Esophagus muscularis mucosa (tissue), 4 donors: ENCODE measurements at places on chromosomes 5 and 9.

DNA sequence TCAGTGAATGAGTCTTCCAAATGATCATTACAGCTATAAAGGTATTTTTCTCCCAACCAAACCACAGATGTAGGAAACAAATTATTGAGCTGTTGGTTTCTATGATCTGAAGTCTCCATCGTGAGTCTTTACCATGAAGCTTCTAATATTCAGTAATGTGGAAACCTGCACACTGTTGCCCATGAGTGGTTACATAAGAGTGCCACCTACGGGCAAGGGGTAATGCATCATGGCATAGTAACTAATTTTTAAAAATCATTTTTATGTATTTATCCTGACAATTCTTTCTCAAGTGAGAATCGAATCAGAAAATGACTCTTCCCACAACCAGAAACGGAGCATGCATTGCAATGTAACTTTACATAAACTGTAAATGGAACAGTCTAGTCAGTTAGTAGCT, 282.5 kb upstream of the SMARCA2 start:
- DNase-seq = no peak

GRCh38 chr5:131786036-131786435, 10.8 kb downstream of the FNIP1 start:
- DNase-seq = no peak

DNA sequence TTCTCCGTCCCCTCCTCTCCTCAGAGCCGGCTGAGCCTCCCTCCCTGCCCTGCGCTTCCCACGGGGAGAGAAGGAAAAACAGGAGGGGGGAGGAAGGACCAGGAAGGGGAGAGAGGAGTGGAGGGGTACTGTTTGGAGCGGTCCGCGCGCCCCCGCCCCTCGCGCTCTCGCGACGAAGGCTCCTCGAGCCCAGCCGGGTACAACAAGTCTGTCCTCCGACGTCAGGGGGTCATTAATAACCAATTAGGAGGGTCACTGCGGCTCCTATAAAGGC, 480 bp upstream of the PRDM12 start:
- DNase-seq = no peak

DNA sequence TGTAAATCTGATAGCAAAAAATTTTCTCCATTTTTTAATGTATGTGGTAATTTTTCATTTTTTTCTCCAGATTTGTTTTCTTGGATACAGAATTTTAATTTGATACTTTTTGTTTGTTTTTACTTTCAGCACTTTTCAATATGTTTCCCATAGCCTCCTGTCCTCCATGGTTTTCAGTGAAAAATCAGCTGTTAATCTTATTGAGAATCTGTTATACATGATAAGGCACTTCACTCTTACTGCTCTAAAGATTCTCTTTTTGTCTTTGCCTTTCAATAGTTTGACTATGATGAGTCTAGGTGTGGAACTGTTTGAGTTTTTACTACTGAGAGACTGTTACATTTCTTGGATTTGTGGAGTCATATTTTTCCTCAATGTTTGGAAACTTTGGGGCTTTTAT, 455.7 kb upstream of the NUDT12 start:
- no peak for DNase-seq

DNA sequence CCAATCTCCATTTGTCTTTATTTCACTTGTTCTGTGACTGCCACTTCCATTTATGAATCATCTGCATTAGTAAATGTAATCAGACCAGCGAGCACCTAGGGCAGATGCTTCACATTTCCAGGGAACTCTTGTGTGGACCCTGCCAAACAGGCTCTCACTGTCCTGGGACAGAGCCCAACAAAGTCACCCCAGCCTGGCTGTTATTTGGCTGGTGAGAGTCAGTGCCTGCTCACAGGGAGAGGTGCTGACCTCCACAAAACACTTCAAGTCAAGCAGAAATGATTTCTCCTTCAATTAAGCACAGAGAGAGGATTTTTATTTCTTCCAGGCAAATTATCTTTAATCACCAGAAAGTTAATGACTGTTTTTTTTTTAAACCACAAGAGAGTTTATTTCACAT, 568.0 kb downstream of the MTRR start:
- no peak for DNase-seq

DNA sequence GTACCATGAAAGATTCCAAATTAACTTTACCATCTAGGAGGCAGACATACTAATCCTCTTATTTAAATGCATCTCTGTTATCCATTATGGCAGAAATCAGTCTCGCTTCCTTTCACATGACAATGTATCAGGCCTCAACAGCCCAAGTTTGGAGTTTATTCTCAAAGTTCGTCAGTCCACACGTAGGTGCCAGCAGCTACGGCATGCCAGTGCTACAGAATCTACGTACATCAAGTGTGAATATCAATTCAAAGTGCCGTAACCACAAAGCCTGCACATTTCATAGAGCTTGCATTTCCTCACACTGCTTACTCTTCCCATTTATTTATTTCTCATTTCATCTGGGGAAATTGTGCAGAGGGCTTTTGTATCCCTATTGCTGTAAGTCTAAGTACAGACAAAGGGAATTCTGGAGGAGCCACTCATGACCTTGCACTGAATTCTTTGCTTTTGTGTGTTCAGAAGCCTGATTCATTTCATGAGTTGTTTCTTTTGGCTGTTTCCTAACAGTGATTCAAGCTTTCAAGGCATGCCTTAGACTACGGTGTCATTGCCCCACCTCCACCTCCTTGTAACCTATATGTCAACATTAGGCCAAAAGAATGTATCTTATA, 10.0 kb downstream of the ENC1 start:
- no peak for DNase-seq

DNA sequence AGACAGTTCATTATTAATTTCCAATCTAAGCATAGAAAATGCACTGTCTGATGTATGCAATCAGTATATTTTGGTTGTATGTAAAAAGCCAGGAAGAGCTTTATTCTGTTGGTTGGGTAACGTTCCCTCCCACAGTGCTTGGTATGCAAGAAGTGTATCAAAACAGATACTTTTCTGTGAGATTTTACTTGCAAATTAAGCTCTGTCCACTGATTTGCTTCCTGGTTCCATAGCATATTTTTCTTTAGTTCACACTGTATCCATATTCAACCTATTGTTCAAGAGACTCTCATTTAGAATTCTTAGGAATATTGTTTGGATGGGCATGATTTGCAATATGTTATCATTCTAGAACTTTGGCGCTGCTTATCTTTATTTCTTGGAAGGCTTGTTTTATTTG, 47.4 kb downstream of the RNF180 start:
- DNase-seq = no peak

DNA sequence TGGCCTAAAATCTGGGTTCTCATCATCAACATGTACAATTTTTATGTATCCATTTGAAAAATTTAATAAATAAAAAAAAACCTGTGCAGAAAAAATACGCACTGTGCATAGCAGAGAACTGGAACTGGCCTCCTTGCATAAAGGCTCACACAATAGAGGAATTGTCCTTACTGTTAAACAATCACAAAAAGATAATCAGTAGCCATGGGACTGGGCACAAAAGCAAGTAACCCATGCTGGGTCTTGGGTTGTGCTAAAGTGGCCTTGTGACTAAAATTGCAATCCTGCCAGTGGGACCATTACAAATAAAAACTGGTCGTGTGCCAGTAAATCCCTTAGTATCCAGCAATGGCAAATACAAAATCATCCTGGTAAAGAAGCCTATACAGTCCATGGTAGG, 1646.6 kb downstream of the MAT2B start:
- no peak for DNase-seq

DNA sequence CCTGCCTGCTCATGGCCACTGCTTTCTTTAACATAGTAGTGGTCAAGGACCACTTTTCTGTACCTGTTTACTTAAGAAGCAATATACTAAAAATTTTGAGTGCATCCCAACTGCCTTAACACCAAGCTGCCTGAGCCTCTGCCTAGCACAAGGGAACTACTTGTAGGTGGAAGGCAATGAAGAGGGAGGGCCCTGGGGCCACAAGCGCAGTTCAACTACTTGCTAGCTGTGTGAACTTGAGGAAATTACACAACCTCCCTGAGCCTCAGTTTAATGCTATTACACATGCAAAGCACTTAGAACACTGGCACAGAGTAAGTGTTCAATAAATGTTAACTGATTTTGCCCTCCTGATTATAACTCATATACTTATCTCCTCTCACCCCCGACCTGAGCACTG, 6.3 kb downstream of the ARL15 start:
- no peak for DNase-seq

- DNase-seq = no peak
These were observed 252.5 kb downstream of the FSTL4 start for GRCh38 chr5:133359861-133360260.

GRCh38 chr9:27162045-27162444, 53.0 kb downstream of the TEK start:
- DNase-seq = no peak

GRCh38 chr5:144203750-144204596, 33.3 kb downstream of the KCTD16 start:
- no peak for DNase-seq

DNA sequence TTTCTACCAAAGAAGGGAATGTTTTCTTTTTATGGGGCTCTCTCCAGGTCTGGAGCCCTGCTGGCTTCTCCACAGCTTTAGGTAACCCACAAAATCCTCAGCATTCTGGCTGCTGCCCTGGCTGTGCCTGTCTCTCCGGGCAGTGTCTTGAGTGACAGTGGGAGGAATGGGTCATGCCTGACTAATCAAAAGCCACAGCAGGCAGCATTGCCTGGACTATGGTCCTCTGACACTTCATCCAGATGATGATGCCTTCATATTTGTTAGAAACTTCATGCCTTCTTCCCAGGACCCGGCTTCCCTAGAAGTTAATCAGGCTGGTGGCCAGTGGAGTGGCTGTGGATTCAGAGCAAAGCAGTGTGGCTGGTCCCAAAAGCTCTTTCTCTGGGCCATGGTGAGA, 32.2 kb upstream of the TGFBI start:
- peak; percentile 70 for DNase-seq

DNA sequence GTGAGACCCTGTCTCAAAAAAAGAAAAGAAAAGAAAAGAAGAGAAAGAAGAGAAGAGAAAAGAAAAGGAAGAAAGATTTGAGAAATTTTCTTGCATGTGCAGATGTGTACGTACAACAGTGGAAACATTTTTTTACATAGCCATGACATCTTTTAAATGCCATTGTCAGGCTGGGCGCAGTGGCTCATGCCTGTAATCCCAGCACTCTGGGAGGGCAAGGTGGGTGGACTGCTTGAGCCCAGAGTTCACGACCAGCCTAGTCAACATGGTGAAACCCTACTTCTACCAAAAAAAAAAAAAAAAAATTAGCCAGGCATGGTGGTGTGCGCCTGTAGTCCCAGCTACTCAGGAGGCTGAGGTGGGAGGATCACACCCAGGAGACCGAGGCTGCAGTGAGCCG, 6.6 kb downstream of the LMAN2 start:
- no peak for DNase-seq

GRCh38 chr9:21813575-21814473, 11.4 kb downstream of the MTAP start:
- DNase-seq = no peak

- DNase-seq = peak; percentile 14
These were observed 110.7 kb upstream of the NFIL3 start for GRCh38 chr9:91534374-91534773.

- DNase-seq = no peak
These were observed 60.7 kb downstream of the LHFPL2 start for GRCh38 chr5:78587775-78588291.

- DNase-seq = no peak
These were observed 12.1 kb downstream of the ZFAND5 start for GRCh38 chr9:72352911-72353388.
